ENCODE measurements at places on chromosomes 5 and 9.

GRCh38 chr5:12614608-12615007, 710.4 kb upstream of the CTNND2 start:
- DNase-seq, result no peak

DNA sequence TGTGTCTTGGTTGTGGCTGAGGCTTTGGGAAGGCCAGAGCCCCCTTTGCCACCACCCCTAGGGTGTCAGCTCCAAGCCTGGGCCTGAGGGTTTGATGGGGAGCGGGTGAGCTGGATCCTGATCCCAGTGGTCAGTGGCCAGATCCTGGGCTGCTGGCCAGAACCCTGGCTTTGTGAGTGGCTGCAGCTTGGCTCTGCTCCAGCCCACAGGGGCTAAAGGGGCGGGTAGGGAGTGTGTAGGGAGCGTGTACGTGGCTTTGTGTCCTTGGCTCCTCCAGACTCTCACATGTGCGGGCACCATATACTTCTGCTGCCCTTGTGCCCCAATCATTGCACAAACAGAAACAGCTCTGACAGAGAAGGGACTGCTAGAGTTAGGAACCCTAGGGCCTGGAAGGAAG, 1.2 kb upstream of the IL11RA start:
- no peak for DNase-seq

DNA sequence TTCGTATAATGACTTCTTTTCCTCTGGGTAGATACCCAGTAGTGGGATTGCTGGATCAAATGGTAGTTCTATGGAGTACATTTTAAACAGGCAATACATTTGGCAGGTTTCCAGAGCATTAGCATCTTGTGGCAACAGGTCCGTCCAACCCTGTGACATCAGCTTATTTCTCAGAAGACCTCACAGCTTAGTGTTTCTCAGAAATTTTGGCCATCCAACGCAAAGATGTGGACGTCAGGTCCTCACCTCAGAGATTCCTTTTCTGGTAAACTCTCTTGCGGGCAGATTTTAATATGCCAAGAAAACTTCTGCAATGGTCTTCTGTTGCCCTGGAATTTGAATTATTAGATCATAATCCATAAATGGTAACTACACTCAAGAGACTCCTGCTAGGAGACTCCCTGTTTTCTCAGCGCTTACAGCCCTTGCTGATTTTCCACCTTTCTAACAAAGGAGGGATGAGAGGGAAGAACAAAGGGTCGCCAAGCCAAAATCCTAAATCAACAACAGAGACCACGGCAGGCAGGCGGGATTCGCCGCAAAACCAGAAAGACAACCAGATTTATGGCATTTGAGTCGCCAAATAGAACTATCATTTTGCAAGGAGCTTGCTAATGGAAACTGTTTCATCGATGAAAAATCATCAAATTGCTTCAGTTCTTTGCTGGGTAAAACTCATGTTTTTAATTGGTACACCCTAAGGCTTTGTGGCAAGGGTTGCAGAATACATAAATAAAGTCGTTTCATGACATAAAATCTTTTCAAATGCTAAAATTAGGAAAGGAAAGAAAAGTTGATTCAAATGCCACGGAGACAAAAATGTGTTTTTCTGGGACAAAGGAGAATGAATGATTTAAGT, 34.1 kb upstream of the PLPP1 start:
- DNase-seq, result no peak

DNA sequence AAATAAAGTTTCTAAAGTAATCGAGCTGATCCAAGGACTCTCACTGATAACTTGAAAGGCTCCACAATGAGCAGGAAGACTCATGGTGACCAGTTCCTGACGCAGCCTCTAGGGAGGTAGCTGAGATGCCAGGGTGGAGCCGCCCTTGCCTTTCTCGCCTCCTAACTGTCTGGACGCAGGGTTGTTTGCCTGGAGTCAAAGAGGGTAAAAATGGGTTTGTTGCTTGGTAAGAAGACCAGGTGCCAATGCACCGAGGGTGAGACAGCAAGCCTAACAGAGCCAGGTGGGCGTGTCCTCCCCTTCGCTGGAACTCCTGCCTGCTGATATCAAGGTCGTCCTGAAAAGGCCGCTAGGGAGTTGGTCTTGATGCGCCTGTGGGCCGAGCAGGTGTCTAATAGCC, 48.6 kb upstream of the FCN1 start:
- no peak for DNase-seq

DNA sequence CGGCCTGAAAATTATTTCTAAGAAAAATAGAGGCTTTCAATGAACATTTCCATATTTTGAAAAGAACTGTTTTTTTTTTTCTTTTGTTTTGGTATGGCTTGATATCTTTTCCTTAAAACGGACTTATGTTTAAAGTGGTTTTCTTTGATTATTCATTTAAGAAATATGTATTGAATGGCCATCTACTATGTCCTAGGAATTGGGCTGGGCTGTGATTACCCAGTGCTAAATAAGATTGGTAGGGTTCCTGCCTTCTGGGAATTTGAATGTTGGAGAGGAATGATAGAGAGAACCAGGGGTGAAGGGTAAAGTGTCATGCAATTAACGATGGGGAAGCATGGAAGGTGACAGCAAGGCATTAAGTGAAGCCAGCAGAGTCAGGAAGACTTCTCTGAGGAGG, 33.2 kb downstream of the TNFSF8 start:
- no peak for DNase-seq

DNA sequence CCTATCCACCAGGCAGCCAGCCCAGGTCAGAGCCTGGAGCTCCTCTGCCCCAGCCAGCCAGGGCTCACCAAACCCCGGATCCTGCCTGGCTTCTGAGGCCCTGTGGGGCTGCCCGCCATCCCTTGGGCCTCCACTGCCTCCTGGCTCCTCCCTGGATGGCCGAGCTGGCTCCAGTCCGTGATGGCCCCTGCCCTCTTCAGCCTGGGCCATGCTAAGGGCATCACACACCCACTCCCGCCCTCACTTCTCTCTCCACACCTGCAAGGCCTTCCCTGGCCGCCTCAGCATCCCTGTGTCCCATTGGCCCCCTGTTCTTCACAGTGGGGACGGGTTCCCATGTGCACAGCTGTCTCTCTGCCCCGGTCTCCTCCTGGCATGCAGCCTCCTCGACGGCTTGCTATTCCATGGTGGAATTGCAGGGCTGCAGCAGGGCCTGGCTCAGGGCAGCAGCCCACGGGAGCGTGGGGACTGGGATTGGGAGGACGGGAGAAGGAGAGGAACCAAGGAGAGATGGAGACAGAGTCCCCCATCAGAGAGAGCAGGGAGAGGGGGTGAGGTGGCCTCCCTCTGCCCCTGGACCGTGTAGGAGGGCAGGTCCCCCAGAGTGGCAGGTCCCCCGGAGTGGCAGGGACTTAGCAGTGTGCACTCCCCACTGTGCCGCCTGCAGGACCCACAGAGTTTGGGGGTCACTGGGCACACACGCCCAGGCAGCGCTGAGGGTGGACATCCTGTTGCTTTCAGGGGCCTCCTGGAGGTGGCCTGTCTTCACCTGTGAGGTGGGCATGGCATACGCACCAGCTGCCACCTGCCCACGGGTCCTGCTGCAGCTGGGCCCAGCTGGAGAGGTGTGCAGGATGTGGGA, 16.7 kb upstream of the RNU6ATAC start:
- no peak for DNase-seq

DNA sequence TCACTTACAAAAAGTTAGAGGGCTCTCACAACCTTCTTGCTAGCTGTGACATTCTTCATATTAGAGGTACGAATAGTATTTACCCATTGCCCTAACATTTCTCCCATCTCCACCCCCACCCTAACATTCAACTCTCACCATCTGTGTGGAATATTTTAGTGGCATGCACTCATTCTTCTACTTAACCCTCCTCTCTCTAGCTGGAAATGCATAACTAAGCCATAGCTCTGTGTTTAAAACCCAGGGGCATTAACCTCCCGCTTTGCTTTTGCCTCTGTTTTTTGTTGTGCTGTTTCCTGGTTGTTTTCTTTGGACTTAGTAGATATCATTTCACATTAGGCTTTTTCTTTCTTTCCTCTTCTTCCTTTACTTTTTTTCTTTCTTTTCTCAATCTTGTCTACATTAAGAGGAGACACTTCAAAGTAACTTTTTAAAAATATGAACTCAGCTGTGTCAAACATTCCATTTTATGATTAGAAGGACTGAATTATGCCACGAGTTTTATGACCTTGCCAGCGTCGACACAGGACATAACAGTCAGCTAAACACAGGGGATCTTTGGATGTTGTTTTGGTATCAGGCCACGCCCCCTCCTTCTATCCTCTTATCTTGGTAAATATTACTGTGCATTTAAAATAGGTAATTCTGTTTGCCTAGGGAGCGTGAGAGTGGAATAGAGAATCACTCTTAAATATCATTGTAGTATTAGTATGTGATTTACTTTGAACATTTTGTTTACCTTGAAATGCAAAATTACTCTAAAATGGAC, 236.0 kb downstream of the CD180 start:
- no peak for DNase-seq

GRCh38 chr5:90983148-90983547, 400.0 kb downstream of the ARRDC3 start:
- no peak for DNase-seq

GRCh38 chr5:113520429-113520828, 6.9 kb downstream of the YTHDC2 start:
- no peak for DNase-seq

- DNase-seq, result no peak
Observed at GRCh38 chr9:113876993-113877368, 872 bp downstream of the ZNF618 start.

- no peak for DNase-seq
Observed at GRCh38 chr5:161372682-161373344, 173.7 kb downstream of the GABRB2 start.

- DNase-seq, result no peak
Observed at GRCh38 chr5:177314376-177315342, 3.0 kb upstream of the MXD3 start.

DNA sequence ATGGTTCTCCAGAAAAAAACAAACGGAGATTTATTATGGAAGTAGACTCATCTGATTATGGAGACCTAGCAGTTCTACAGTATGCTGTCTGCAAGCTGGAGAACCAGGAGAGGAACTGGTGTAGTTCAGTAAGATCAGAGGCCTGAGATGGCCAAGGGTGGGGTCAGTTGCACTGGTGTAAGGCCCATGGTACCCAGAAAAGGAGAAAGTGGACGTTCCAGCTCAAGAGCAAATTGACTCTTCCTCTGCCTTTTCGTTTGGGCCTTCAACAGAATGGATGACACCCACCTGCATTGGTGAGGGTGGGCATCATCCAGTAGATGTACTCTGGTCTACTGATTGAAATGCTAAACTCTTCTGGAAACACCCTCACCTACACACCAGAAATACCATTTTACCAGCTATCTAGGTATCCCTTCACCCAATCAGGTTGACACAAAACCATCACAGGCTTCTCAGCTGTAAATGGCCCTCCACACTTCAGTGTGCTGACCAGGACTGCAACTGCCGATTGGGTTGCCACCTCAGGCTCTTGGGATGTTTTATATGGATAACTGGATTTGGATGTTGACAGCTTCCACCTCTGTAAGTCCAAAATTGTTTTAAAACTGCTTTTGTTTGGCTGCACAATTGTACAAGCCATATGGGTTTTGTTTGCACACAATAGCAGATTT, 51.2 kb downstream of the RAD23B start:
- no peak for DNase-seq

GRCh38 chr9:76859860-76860259, 46.1 kb downstream of the PRUNE2 start:
- no peak for DNase-seq

DNA sequence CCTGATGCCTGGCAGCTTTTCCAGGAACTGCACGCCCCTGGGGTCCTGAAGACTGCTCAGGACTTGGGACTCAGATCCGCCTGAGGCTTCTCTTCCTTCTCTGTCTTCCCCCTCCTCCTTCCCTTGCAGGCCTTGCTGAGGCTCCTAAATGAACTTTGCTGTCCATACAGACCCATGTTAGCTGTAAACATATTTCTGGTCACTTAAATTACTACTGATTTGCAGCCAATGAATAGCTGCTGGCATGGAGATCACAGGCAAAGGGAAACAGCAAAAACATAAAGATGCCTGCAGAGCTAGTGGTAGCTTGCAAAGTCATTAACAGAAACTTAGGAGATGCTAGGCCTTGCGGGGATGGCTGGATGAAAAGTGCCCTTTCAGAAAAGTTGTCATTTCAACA, 261.9 kb downstream of the GADD45G start:
- no peak for DNase-seq

DNA sequence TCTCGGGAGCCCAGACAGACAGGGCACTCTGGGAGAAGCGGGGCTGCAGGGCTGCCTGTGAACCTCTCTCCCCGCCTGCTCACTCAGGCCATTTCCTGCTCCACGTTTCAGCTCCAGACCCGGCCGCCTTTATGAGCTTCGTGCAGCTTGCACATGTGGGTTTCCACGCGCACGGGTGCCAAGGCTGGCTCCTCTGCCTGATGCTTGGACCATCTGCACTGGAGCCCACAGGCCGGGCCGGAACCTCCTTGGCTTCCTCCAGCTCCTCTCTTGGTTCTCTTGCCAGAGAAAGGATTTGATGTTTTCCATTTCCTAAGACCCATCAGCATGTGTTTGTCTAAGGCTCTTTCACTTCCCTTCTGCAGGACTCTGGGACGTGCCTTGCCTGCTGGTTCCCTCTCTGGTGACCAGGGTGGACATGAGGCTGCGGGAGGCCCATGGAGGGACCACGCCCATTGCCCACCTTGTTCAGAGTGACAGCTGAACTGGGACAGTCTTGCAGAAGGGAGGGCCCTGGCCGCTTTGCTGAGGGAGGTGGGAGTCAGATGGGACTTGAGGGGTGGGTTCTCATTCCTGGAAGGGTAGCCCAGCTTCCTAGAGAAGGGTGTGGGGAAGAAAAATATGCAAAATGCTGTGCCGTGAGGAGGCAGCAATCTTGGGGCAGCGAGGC, 23.3 kb upstream of the COL5A1 start:
- DNase-seq, result no peak

- DNase-seq, result no peak
Observed at GRCh38 chr5:38479315-38479904, 77.0 kb downstream of the LIFR start.

- no peak for DNase-seq
Observed at GRCh38 chr5:76082772-76083554, at the start of gene SV2C. Gene SV2C, plus strand, starts transcription at chr5:76083383. Its CDS starts 48,368 bp downstream, at chr5:76131751.

GRCh38 chr9:121776001-121776738, 124.7 kb downstream of the DAB2IP start:
- no peak for DNase-seq

DNA sequence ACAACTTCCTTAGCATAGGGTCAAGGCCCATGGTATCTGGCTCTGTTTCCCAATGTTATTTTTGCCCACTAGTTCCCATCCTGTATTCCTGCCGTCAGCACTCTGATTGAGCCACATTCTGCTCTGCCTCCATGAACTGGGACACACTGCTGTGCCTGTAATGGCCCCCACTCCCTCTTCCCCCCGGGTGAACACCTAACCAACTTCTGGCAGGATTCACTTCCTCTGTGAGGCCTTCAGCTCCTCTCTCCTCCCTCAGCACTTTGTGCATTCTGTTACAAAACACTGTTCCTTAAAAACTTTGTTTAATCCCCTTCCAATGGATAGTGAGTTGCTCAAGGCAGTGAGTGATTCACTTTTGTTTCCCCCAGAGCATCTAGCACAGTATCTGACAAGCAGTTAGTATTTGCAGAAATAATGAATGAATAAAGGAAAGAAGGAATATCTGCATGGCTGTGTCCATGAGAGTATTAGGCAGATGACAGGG, 183.6 kb downstream of the EFNA5 start:
- no peak for DNase-seq

Measured in esophagus squamous epithelium (tissue), 5 donors.